ENCODE measurements at places on chromosomes 2 and 18.
A peak's percentile ranks its signal among the peaks of the same experiment; 100 is the strongest.

DNA sequence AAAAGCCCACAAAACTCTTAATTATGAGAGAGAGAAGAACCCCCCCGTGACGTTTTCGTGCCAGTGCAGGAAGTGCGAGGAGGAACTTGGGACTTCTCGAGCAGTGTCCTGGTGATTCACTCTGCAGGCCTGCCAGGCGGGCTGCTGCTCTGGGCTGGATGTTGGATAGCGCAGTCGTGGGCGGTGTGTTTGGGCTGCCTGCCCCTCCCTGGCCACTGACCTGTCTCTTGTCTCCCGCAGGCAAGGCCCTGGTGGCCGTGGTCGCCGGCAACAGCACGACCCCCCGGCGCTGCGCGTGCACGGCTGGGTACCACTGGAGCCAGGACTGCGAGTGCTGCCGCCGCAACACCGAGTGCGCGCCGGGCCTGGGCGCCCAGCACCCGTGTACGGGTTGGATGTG is 29.0 kb downstream of the TNFRSF11A start:
- no peak for DNase-seq

GRCh38 chr18:612156-612555 is 15.4 kb downstream of the CLUL1 start:
- no peak for DNase-seq

DNA sequence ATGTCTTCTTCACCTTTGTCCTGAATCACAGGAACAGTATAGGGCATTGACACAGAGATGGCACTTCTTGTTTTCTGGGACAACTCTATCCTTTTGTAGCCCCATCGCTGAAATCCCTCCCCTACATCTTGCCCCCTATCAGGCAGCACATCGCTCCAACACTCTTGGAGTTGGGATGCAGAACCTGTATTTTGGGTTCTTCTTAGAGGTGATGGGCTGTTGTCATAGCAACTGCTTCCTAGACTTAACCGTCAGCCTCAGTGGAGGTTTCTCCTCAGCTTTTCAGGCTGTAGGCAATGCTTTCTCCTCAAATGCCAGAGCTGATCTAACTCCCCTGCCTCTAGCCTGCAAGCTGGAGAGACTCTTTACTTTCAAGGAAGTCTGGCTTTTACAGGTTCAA is 99.9 kb upstream of the SPRED2 start:
- DNase-seq = no peak

GRCh38 chr18:22572341-22572740 is 154.6 kb upstream of the CTAGE1 start:
- no peak for DNase-seq

GRCh38 chr2:178177066-178177679 is 17.1 kb upstream of the OSBPL6 start:
- no peak for DNase-seq

GRCh38 chr2:137156221-137156844 is 391.0 kb downstream of the THSD7B start:
- no peak for DNase-seq

DNA sequence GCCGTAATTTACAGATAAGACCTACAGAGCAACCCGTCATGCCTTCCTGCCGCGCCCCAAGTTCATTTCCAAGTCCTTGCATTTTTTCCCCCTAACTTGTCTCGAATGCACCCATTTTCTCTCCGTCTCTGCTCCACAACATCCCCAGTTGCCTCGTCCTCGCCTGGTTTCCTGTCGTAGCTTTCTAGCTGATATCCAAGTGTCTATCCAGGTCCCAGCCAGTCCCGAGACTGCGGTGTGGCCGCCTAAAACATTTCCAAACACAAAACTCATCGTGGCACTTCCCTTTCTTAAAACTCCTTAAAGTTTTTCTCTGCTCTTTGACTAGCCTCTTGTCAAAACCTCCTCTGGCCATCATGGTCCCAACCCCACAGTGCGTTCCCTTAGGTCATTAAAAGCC is 1.2 kb upstream of the BARD1 start:
- peak; percentile 11 for DNase-seq

- DNase-seq = peak; percentile 41
Observed at GRCh38 chr2:37156071-37156856, 516 bp downstream of the EIF2AK2 start.

GRCh38 chr2:65072181-65072970 is 16.2 kb downstream of the CEP68 start:
- DNase-seq = no peak

DNA sequence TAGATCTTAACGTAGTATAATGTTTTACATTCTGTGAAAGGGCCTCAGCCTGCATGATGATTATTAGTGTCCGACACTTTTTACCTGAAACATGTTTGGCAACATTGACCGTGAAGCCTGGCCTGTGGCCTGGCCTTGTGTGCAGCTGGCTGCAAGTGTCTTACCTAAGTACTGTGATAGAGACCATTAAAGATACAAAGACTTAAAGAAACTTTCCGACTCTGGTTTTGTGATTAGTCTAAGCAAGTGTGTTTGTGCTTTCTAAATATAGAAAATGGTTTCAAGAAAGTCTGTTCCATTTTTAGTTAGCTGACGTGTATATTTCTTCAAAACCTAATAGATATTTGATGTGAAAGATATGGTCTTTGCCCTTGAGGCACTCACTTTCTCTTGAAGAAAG is 601.8 kb downstream of the LRP1B start:
- no peak for DNase-seq

- no peak for DNase-seq
Observed at GRCh38 chr2:30684516-30684915, 122.7 kb downstream of the CAPN13 start.

DNA sequence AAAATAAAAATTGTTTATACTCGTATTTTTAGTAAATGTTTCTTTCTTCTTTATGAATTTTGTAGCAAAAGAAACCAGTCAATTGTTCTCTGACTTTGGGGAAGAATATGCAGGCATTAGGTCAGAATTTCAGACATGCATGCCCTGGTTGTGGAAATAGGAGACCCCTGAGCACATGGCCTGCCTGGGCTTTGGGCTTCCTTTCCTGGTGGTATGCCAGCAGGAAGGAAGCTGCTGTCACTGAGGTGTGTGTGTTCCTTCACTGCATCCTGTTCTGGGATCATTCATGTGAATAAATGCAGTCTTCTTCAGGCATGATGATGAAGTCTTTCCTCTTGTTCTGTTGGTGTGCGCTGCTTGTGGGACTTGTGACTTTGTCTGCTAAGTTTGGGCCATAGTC is 920.2 kb upstream of the VRK2 start:
- DNase-seq = no peak

GRCh38 chr2:64361151-64361938 is 92.6 kb upstream of the LGALSL start:
- DNase-seq = no peak

GRCh38 chr2:97919858-97920257 is 75.9 kb downstream of the TMEM131 start:
- DNase-seq = no peak

GRCh38 chr2:36383726-36384125 is 28.1 kb downstream of the CRIM1 start:
- no peak for DNase-seq

DNA sequence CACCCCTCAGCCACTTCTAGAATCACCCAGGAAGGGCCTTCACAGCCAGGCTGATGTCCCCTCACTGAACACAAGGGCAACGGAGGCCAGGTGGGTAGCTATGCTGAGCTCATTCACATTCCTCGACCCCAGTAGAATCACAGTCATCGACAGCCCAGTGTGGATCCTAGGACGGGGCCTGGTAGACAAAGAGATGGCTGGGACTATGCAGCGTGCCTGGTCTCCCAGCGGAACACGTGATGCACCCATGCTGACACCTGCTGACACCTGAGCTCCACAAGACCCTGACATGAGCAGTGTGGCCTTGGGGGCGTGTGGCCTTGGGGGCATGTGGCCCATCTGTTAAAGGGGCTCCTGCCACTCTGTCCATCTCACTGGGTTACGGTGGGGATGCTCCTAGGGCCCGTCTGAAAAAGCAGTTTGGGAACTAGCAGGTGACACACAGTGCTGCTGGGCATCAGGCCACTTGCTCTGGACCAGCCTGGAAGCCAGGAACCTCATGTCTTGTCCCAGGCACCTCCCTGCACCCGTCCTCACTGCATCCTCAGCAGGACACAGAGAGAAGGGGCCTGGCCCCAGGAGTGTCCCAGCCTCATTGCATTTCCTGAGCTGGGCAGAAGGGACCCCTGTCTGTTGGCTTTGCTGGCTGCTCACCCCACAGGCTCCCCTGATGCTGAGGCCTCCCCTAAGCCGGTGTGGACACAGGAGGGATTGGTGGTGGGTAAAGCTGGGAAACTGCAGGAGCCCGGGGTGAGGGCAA is 9.7 kb downstream of the ECEL1 start:
- no peak for DNase-seq

GRCh38 chr2:196500686-196501431 is 138.7 kb upstream of the CCDC150 start:
- DNase-seq = no peak

- no peak for DNase-seq
Observed at GRCh38 chr18:41370740-41371139, 584.3 kb upstream of the PIK3C3 start.

GRCh38 chr18:24976502-24976901 is 375.5 kb downstream of the ZNF521 start:
- no peak for DNase-seq

DNA sequence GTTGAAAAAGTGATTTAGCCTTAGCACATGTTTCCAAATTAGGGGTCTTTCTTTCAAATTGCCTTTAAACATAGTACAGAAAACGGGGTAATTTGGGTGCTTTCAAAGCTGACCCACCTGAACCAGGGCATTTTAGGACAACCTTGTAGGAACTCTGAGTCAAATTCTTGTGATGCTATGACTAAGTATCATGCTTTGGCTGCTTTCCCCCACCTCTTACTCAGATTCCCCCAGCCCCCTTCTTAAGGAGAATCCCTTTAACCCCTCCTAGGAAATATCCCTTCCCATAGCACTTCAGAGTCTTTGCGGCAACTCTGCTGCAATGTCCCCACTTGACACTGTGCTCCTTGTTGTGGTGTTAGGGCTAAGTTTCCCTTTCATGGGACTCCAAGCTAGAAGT is 18.6 kb upstream of the KLF7 start:
- DNase-seq = no peak

GRCh38 chr2:188979187-188980114 is 5.3 kb downstream of the COL3A1 start:
- DNase-seq = no peak

GRCh38 chr2:227436436-227437174 is 35.4 kb upstream of the AGFG1 start:
- no peak for DNase-seq

- DNase-seq = no peak
Observed at GRCh38 chr2:31232586-31232985, 1.4 kb upstream of the EHD3 start.

- DNase-seq = no peak
Observed at GRCh38 chr2:177675350-177675821, 282.8 kb downstream of the AGPS start.

GRCh38 chr2:105787376-105788318 is 42.9 kb downstream of the NCK2 start:
- DNase-seq = no peak

GRCh38 chr2:233183869-233184418 is 67.5 kb upstream of the ATG16L1 start:
- no peak for DNase-seq

DNA sequence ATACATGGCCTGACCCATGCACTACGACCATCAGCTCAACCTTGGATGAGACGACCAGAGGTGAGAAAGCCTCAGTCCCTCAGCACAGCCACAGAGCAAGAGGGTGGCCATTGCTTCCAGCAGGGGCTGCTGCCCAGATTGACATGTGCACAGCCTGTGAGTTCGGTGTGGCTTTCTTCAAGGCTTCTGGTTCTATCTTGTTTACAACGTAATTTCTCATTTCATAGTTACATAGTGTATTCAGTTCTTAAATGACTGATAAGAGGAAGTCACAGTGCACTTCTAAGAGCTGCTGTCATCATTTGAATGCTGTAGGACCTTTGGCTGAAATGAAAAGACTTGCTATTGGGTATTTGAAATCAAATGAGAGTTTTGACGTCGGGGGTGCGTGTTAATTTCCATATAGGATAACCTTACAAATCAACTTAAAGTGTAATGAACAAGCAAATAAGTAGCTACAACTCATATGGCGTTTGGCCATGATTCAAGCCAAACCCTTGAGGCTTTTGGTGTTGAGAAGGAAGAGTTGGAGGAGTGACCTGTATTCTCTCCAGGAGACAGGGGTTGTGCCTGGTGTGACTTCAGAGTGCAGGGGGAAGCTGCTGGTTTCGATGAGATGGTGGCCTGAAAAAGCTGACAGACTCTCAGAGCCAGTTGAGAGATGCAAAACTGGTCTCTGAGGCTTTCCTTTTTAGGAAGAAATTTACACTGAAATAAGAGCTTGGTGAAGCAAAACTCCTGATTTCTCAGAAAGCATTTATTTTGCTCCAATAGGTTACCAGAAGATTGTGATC is 51.0 kb downstream of the TSHZ1 start:
- no peak for DNase-seq

DNA sequence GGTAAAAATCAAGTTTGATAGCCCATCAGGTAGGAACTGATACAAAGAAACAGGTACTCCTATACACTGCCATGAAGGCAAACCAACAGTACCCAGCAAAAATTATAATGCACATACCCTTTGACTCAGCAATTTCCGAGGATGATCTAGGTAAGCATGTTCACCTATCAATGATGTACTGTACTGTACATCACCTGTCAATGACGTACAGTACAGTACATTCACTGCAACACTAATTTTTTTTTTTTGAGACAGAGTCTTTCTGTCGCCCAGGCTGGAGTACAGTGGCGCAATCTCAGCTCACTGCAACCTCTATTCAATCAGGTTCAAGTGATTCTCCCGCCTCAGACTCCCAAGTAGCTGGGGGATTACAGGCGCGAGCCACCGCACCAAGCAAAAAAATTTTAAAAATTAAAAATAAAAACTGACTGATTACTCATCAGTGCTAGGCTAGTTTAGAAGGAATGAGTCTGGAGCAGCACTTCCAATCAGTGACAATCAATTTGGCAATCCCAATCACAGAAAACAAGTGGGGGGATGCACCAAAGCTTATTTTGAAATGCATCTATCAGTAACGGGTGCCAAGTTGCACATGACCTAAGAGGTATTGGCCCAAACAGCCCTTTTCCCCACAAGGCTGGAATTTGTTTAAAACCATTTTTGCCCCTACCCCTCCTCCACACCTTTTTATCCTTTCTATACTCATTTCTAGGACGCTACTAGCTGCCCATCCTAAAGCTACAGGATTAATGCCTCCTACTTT is 8.2 kb downstream of the SRSF7 start:
- DNase-seq = no peak

GRCh38 chr2:75162897-75163296 is 36.4 kb downstream of the TACR1 start:
- DNase-seq = no peak

GRCh38 chr2:113098041-113098440 is 29.4 kb upstream of the IL1RN start:
- no peak for DNase-seq

- no peak for DNase-seq
Observed at GRCh38 chr2:3307901-3308300, 69.7 kb downstream of the EIPR1 start.

Measured in prostate gland (tissue), 2 donors.